ENCODE measurements at places on chromosomes 6 and 20.

DNA sequence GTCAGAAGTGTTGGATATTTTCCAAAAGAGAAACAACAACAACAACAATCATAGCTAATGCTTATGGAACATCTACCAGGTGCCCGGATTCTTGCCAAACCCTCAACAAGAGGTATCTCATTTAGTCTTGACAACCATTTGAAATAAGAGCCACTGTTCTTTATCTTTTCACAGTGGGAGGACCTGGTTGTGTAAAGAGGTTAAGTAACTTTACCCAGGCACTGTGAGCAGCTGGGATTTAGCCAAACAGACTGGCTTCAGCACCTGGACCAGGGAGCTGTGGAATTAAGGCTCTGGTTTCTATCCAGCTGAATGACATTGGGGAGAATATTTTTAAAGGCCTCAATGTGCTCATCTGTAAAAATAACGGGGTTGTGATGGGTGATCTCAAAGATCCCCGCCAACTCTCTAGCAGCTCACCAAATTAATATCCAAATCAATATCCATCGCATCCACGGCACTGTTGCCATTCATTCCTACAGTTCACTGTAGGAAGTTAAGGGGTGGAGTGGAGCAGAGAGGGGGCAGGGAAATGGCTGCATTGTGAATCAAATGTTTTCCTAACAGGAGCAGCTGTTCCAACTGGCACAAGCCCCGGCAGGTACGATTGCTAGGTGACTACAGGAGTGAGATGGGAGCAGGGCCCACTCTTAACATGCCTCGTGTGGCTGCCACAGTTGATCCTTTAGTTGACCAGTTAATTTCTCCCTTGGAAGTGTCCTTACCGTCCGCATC is 61.8 kb downstream of the GCNT2 start:
- DNase-seq = no peak

DNA sequence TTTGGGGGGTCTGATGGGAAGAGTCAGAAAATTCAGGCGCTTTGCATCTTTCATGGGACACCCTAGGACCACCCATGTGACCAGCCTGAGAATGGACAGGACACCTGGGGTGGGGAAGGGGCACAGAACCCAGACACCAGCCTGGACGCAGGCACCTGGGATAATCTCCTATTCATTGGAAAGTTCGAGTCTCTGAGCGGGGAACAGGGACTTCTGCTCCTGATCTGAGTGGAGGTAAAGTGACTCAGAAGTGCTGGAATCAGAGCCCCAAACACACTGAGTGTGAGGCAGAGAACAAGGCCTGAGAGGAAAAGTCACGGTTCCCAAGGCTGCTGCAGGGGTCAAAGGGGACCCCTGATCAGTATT is 1.4 kb downstream of the HLA-B start:
- no peak for DNase-seq

GRCh38 chr6:119385994-119386393 is 36.4 kb upstream of the MAN1A1 start:
- DNase-seq = no peak

DNA sequence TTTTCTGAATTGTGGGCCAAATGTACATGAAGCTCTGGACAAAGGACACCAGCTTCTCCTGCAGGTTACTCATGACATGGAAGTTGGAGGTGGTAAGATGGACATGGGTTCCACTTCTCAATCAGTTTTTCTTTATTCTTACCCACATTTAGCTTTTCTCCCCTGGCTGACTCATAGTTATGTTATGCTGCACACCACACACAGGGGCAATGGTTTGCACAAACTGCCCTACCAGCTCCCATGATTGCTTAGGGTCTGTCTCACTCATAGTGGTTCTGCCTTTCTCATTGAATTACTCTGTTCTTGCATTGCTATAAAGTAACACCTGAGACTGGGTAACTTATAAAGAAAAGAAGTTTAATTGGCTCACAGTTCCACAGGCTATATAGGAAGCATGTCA is 4.5 kb upstream of the CD109 start:
- no peak for DNase-seq

GRCh38 chr6:165652766-165653165 is 10.3 kb downstream of the PDE10A start:
- DNase-seq = no peak
